ENCODE measurements at places on chromosomes 4 and X.

DNA sequence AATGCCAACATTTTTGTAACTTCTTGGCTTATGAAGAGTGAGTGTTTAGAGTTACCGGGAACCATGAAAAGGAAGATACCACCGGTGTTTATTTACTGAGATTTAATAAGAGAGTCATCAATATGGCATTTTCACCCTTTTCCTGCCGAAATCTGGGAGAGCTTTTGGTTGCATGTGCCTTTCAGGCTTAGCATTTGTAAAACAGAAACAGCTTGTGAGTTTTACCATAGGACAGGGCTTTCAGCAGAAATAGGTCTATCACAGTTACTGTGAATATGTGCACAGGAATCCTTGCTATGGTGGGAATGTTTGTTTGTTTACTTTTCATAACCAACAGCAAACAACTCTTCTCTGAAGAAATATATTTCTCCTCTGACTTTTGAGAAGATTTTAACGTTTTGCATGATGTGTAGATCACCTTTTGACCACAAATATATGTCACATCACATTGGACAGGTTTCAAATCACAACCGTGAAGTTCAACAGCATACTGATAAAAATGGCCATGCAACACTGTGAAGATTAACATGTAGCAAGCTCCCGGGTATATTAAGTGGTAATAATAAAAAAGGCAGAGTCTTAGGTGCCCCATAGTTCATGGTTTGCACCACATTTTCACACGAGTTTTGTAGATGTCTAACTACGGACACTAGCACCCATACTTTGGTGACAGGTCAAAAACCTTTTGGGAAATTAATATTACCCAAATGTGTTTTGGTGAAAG is 21.3 kb downstream of the ARHGAP24 start:
- no peak for DNase-seq

DNA sequence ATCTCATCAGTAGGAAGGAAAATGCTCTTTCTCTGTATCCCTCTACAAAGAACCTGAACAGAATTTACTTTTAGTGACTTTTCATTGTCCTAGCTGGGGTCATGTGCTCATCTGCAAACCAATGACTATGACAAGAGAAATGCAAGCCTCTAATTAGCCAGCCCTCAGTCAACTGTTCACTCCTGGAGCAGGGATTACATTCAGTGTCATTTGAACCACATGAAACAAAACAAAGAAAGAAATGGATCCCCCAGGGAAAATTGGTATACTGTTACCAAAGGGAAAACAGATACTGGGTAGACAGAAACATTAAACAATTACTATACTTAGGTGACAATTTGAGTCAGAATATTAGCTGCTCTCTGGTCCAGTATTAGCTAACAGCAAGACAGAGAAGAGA is 173.6 kb downstream of the RCHY1 start:
- no peak for DNase-seq

DNA sequence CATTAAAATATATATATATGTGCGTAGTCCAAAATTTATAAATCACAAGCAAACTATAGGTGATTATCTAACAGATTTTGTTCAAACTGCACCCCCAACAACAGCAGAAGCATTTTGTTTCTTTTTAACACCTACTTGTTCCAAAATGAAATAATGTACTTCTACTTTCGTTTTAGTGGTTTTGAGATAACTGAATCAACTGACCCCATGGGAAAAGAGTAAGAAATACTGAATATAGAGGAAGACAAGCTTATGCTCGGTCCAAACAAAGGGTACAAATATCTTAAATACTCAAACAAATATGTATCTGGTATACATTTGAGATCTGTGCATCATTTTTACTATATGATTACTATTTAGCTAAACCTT is 22.4 kb downstream of the MAP7D3 start:
- DNase-seq = no peak

GRCh38 chrX:5907207-5907606 is 321.5 kb downstream of the NLGN4X start:
- DNase-seq = no peak

GRCh38 chr4:183141997-183142396 is 42.9 kb downstream of the WWC2 start:
- DNase-seq = no peak

Data from KBM-7 (cell line).